ENCODE measurements at places on chromosomes 2 and 18.

- no peak for DNase-seq
These were observed 73.8 kb upstream of the NEUROD1 start for GRCh38 chr2:181754105-181754504.

DNA sequence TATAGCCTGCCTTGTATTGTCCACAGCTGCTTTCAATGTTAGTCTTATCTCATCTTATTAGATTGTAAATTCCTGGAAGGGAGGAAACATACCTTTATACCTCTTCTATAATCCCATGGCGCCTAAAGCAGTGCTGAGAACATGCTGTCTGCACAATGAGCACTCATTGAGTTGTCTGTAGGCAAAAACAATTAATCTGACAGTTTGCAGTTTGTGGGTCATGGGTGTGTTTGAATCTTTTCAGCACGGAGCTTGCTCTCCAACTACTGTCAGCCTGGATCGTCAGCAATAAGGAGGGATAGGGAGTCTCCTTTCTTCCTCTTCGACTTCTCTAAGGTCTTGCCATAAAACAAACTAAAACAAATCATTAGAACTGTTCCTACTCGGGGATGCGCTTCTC is 26.5 kb upstream of the GREB1L start:
- DNase-seq, result no peak

DNA sequence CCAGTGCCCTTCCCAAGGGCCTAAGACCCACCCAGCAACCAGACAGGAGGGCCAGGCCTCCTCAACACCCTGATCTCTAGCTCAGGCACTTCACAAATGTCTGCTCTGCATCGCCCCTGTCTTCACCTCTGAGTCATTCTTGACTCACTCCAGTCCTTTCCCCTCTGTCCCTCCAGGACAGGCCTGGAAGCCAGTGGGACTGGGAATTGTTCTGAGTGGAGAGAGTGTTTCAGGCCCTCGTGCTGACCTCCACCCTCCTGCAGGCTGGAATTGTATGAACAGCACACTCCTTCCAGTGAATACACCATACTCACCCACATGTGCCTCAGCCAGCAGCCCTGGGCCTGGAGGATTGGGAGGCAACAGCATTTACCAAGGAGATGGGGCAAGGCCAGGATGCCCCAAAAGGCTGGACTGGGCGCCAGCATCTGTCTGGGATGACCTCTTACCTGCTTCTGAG is 304.2 kb downstream of the CYP26B1 start:
- DNase-seq, result no peak

GRCh38 chr2:153386481-153386897 is 92.1 kb downstream of the RPRM start:
- DNase-seq, result no peak

DNA sequence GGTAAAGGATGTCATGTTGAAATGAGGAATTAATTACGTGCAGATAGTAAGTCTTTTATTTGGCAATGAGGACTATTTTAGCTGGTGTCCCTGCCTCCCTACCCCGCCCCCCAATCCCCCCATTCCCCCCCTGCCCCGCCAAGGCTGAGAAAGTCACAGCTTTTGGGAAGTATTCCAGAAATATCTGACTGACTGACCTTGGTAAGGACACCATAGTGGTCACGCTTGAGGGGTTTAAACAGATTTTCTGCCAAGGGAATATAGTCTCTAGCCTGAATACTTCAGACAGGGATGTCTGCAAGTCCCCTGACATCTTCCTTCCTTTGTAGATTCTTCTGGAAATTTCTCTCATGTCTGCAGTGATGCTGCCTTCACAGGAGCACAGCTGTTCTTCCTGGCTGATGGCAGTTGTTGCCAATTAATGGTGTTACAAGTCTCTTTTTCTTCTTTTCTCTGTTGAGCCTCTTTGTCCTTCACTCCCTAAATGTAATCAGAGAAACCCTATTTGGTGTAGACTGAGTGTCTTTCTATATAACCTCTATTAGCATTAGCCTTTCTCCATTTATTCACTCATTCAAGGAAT is 53.7 kb upstream of the MGAT5 start:
- no peak for DNase-seq

DNA sequence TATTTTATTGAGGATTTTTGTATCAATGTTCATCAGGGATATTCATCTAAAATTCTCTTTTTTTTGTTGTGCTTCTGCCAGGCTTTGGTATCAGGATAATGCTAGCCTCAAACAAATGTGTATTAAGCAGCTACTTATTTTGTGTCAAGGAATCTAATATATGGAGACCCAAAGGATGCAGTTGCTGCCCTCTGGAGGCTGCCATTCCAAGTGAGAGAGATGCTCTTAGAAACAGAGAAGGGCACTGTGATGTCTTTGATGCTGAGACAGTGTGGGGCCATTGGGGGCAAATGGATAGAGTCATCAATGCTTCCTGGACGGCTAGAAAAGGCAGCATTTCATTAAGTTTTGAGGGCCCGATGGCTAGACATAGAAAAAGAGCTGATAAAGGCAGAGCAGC is 292.6 kb downstream of the SETBP1 start:
- no peak for DNase-seq

DNA sequence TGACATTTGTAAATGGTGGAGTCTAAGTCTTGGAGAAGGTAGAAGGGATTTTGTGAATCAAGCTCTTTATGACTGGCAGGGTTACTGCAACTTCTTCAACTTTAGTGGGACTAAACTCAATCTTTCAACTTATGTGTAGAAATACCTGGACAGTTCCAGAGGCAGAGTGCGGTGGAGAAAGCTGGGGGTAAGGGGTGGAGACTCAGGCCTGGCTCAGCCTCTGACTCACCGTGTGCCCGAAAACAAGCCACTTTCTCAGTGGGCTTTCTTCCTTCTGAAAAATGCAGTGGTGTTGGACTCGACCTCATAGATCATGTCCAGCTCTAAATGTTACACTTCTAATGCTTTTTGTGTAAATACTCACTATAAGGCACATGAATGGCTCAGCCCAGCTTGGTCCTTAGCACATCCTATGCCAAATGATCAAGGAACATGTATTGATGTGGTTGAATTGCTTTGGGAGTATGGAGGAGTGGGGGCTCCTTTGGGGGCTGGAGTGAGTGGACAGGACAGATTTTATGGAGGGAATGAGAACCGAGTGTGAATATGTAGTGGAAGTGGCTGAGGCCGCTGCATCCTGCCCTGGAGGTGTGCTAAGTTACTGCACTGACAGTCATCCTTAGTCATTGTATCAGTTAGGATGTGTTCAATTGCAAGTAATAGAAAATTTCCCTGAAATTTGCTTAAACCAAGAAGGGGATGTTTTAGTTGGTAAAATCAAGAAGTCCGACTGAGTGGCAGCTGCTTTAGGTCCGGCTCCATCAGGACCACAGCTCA is 32.2 kb upstream of the IGFBP5 start:
- no peak for DNase-seq

GRCh38 chr2:40558761-40559160 is 106.9 kb upstream of the SLC8A1 start:
- no peak for DNase-seq

DNA sequence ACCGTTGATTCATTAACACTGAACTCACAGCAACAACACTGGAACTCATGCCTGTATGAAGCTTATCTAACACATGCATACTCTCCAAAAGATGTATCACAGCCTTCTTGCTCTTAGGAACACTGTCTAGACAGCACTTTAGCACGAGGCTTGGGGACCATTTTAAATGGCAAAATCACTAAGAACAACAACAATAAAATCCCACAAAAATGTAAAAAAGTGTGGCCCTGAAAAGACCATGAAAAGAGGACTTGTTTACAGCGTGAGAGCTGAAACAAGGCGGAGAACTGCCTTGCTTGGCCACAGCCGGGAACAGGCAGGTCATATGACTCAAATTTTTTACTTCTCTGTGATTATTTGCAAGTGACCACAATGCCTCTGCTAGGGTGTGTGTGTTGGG is 48.1 kb downstream of the CHN1 start:
- no peak for DNase-seq

GRCh38 chr2:229852565-229852964 is 69.2 kb downstream of the TRIP12 start:
- no peak for DNase-seq

GRCh38 chr18:42480441-42480840 is 525.4 kb downstream of the PIK3C3 start:
- DNase-seq, result no peak

- no peak for DNase-seq
These were observed 110.3 kb upstream of the ST6GAL2 start for GRCh38 chr2:106996171-106996769.

GRCh38 chr2:8408560-8409460 is 273.0 kb upstream of the ID2 start:
- no peak for DNase-seq

Data from NCI-H446 treated with DMSO at 0.1 percent for 48 hours (cell line).